ENCODE measurements at places on chromosomes 6 and 20.

GRCh38 chr6:15887491-15888461, 224.9 kb upstream of the DTNBP1 start:
- no peak for DNase-seq

- DNase-seq: no peak
Observed at GRCh38 chr6:158672726-158673125, 22.9 kb downstream of the SYTL3 start.

- DNase-seq: no peak
Observed at GRCh38 chr20:49462626-49463025, 19.8 kb downstream of the KCNB1 start.

GRCh38 chr20:492159-492558, 29.8 kb upstream of the TBC1D20 start:
- DNase-seq: no peak

GRCh38 chr6:14610141-14610540, 492.6 kb downstream of the CD83 start:
- DNase-seq: no peak

DNA sequence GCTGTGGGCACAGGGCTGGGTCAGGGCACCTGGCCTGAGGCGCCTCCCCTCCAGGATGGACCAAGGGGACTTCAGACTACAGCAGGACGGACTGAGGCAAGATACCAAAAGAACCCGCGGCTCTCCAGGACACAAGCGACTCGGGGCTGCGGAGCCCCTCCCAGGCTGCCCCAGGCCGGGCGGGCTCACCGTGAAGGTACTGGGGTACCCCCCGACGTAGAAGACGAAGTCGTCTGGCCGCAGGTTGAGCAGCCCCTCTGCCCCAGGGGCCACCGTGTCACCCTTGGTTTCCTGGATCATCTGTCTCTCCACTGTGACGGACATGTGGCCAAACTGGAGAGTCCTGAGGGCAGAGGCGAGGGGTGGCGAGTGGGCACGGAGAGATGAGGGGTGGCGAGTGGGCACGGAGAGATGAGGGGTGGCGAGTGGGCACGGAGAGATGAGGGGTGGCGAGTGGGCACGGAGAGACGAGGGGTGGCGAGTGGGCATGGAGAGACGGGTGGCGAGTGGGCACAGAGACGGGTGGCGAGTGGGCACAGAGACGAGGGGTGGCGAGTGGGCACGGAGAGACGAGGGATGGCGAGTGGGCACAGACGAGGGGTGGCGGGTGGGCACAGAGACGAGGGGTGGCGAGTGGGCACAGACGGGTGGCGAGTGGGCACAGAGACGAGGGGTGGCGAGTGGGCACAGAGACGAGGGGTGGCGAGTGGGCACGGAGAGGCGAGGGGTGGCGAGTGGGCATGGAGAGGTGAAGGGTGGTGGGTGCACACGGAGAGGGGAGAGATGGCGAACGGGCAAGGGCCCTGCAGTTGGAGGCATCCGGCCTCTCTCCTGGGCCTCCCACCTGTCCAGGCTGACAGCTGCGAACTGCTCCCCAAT, 10.9 kb downstream of the ADRM1 start:
- no peak for DNase-seq

GRCh38 chr20:5727018-5727515, 23.1 kb upstream of the SHLD1 start:
- no peak for DNase-seq

DNA sequence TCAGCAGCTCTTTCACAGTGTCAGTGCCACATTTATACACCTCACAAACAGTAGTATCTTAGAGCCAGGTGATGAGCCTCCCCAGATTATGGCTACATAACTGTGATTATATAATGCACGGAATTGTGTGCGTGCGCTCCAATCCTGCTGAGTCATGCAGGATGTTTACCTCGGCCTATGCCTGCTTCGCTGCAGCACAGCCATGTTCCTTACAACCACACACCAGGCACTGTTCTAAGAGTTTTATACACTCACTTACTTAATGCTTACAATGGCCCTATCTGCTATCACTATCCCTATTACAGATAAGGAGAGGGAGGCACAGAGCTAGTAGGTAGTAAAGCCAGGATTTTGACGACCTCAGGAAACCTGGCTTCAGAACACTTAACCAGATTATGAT, 7.3 kb downstream of the ZKSCAN3 start:
- DNase-seq: no peak

Data from NK-92 treated with Interleukin-12 subunit alpha and Interleukin-12 subunit beta, amount 100 ng/mL, for 24 hours (cell line).